ENCODE measurements at places on chromosomes 7 and 10. TPM values are rescaled to one million over a fixed set of nuclear protein-coding genes. Genes with fewer than 3 reads are reported as not detected.

GRCh38 chr7:15407910-15408309 lies 153.9 kb downstream of the AGMO start:
- no peaks in the 10 kb centered on the region for H3K36me3 ChIP-seq
- no peaks in the 10 kb centered on the region for H3K27me3 ChIP-seq
- no peaks in the 10 kb centered on the region for H3K4me1 ChIP-seq
- H3K4me3 ChIP-seq: no peak overlapping the region
- no peak overlapping the region for H3K27ac ChIP-seq

- no peak for DNase-seq
- no peak overlapping the region for H3K27ac ChIP-seq
- H3K4me3 ChIP-seq: no peak overlapping the region
- H3K27me3 ChIP-seq: no peaks in the 10 kb centered on the region
Measured at GRCh38 chr10:12946372-12946771, 55.1 kb downstream of the CCDC3 start.

The PAOX gene
- total RNA-seq: 6.7 TPM

DNA sequence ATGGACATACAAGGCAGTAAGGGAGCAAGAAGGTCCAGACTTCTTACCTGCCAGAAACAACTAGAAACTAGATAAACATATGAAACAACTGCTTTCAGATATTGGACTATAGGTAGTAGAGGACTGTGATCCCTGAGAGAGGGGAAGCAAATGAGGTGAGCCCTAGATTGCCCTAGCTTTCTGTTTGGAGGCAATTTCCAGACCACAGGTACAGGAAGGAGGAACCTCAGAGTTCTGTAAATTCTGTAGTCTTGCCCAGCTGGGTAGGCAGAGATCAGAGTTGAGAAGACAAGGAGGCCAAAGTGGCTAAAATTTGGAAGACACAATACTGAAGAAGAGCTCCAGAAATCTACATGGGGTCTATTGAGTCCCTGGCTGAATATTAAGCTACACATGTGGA lies 21.0 kb downstream of the CDK6 start:
- H3K4me3 ChIP-seq: no peak overlapping the region
- H3K27ac ChIP-seq: no peak overlapping the region
- H3K27me3 ChIP-seq: no peaks in the 10 kb centered on the region
- peaks cover 2% of the 10 kb centered on the region for H3K36me3 ChIP-seq
- no peak for DNase-seq

The ZNF655 gene
- total RNA-seq: 148 TPM

- no peaks in the 10 kb centered on the region for H3K4me1 ChIP-seq
- no peaks in the 10 kb centered on the region for H3K36me3 ChIP-seq
- no peak for DNase-seq
- no peaks in the 10 kb centered on the region for H3K27me3 ChIP-seq
Measured at GRCh38 chr7:138889582-138890498, 91.3 kb downstream of the KIAA1549 start.

The CALHM1 gene
- not detected for total RNA-seq

DNA sequence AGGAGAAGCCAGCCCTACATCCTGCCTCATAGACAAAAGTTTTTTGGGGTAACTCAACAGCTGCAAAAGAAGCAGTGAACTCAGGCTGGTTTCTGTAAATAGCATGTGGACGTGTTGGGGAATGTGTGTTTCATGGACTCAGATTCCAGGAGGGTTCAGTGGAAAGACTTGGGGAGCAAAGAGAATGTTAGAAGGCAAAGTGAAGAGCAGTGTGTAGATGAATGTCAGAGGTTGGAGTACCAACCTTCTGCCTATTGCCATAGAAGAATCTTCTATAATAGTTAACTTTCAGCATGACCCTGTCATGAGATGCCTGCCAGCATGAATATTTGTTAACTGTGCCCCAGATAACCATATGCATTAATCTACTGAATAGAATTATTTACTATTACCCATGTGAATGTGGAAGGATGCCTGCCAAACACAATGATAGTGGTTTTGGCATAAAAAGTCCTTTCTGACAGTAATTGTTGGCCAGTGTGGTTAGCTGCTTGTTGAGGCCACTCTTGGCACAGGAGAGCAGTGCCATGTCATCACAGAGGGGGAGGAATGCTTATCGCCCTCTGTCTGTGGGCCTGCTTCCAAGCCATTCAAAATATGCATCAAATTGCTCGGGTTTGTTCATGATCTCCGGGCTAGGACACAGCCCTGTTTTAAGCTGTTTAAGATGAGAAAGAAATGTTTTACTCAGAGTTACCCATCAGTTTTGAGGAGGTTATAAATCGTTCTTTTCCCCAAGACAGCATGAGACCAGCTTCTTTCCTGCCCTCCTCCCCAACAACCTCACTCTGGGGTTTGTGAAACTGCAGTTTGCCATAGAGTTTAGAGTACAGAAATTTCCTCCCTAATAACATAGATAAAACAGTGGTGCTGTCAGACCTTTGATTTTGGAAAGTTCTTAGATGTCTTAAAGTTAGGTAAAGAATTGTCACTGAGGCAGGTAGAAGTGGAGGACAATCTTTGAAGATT lies 165.3 kb downstream of the WNT2 start:
- no peaks in the 10 kb centered on the region for H3K27me3 ChIP-seq
- H3K27ac ChIP-seq: no peak overlapping the region
- no peaks in the 10 kb centered on the region for H3K36me3 ChIP-seq
- H3K4me3 ChIP-seq: no peak overlapping the region
- no peak for DNase-seq

GRCh38 chr10:100969187-100970075 lies at the start of gene SEMA4G:
SEMA4G (plus strand) TSS chr10:100969504; CDS start chr10:100972913, 3,409 bp downstream.
- DNase-seq: peak; percentile 25
- H3K27ac ChIP-seq: no peak within 1 kb of the TSS
- H3K4me3 ChIP-seq: no peak within 1 kb of the TSS
- no peaks in the 10 kb centered on the region for H3K27me3 ChIP-seq
- H3K36me3 ChIP-seq: no peaks in the 10 kb centered on the region

The SPDYE5 gene
- total RNA-seq: not detected

The H2BK1 gene
- 3.8 TPM for total RNA-seq

The AKR1D1 gene
- total RNA-seq: not detected

DNA sequence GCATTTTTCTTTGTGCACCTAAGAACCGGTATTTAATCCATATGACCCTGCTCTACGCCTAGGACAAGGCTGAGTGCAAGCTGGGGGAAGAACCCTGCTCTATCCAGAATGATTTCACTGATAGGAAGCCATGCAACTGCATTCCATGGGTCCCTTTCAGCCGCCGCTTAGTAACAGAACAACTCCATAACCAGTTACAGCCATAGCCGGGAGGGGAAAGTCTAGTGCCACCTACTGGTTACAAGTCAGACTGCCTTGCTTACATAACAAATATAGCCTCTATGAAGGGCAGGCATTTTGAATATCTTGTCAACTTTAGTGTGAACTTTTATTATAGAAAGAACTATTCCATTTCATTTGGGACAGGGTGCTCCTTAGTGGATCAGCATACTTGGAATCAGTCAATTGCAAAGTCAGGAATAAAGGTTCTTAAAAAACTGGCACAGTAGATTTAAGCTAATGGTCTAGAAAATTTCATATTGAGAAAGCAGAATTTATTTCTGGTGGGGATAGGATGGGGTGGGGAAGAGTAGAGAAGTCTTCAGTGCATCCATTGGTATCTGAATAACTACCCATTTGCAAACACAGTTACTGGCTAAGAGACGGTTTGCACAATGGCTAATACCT lies 521.7 kb downstream of the ADRA2A start:
- H3K4me3 ChIP-seq: no peak overlapping the region
- H3K36me3 ChIP-seq: no peaks in the 10 kb centered on the region
- no peaks in the 10 kb centered on the region for H3K27me3 ChIP-seq
- H3K27ac ChIP-seq: no peak overlapping the region
- no peaks in the 10 kb centered on the region for H3K4me1 ChIP-seq
- peak; percentile 36 for DNase-seq

The SYT15B gene
- 0.15 TPM for total RNA-seq

- no peaks in the 10 kb centered on the region for H3K36me3 ChIP-seq
- no peaks in the 10 kb centered on the region for H3K27me3 ChIP-seq
- no peak overlapping the region for H3K27ac ChIP-seq
Measured at GRCh38 chr10:98411768-98412167, 3.2 kb downstream of the PYROXD2 start.
